ENCODE measurements at places on chromosomes 16 and 17.

- DNase-seq, result no peak
Observed at GRCh38 chr17:28379814-28380801, 8.6 kb downstream of the SARM1 start.

DNA sequence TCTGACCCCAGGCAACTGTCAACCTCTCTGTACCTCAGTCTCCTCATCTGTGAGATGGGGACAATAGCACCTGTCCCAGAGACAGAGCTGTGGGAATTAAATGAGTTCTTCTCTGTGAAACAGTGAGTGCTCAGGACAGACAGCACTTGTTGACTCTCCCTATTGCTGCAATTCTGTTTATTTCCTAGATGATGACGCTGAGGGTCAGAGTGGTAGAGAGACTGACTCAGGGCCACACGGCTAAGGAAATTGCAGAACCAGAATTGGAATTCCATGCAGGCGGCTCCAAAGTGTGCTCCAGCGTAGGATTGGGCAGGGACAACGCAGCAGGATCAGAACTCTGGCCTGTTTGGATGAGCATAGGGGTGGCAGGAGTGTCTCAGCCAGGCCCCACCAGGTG is 302.2 kb downstream of the C16orf95 start:
- no peak for DNase-seq

GRCh38 chr16:81455006-81455405 is 10.4 kb downstream of the CMIP start:
- no peak for DNase-seq

- DNase-seq, result no peak
Observed at GRCh38 chr16:87416826-87417527, 24.8 kb downstream of the MAP1LC3B start.

DNA sequence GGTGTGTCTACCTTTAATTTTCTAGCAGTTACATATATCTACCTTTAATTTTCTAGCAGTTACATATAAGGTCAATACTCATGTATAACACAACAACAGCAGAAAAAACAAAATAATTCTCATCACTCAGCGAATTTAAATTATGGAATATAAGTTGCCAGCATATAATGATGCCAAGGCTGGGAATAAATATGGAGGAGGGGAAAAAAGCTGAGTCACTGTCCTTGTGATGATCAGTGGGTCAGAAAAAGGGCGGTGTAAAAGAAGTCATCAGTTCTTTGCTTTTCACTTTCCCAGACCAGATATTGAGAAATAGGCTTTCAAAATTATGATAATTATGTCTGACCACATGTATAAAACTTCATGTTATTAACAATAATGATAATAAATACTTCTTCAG is 1471.7 kb downstream of the CDH8 start:
- no peak for DNase-seq
